Transverse colon (tissue), 4 donors: ENCODE measurements at places on chromosomes 5 and 9. TPM values are rescaled to one million over a fixed set of nuclear protein-coding genes. Genes with fewer than 3 reads are reported as not detected.
A peak's percentile ranks its signal among the peaks of the same experiment; 100 is the strongest.

- H3K27me3 ChIP-seq = no peaks in the 10 kb centered on the region
- H3K4me1 ChIP-seq = peaks cover 15% of the 10 kb centered on the region
- no peak for DNase-seq
- no peaks in the 10 kb centered on the region for H3K36me3 ChIP-seq
Measured at GRCh38 chr5:139571966-139572365, 10.8 kb downstream of the UBE2D2 start.

DNA sequence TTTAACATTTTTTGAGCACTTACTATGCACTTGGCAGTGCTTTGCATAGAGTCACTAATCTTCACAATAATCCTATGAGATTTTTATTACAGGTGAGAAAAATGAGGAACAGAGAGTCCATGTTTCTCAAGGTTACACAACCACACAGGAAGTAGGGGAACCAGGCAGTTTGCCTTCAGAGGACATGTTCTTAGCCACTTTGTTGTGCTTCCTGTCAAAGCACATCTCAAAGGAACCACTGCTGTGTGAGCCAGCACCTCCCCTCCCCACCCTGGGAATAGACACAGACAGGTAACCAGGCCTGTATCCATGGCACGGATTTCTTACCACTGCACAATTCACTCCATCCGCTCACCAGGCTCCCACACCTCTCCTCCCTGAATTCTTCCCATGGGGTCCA, 6.3 kb upstream of the DNAJB5 start:
- no peaks in the 10 kb centered on the region for H3K36me3 ChIP-seq
- no peak overlapping the region for H3K4me3 ChIP-seq
- no peaks in the 10 kb centered on the region for H3K27me3 ChIP-seq

- H3K27ac ChIP-seq = peak overlapping the region; percentile 73
- H3K27me3 ChIP-seq = no peaks in the 10 kb centered on the region
- DNase-seq = no peak
- H3K4me1 ChIP-seq = peaks cover 17% of the 10 kb centered on the region
Measured at GRCh38 chr9:111957856-111958631, 61.4 kb downstream of the UGCG start.

GRCh38 chr5:100165309-100165708, 369.9 kb upstream of the FAM174A start:
- no peaks in the 10 kb centered on the region for H3K4me1 ChIP-seq
- no peak overlapping the region for H3K27ac ChIP-seq
- H3K27me3 ChIP-seq = no peaks in the 10 kb centered on the region
- H3K4me3 ChIP-seq = no peak overlapping the region

- H3K27me3 ChIP-seq = no peaks in the 10 kb centered on the region
- no peaks in the 10 kb centered on the region for H3K4me1 ChIP-seq
- DNase-seq = no peak
- H3K4me3 ChIP-seq = no peak overlapping the region
Measured at GRCh38 chr5:57986761-57987341, 473.0 kb downstream of the PLK2 start.

- H3K36me3 ChIP-seq = no peaks in the 10 kb centered on the region
- no peak overlapping the region for H3K27ac ChIP-seq
Measured at GRCh38 chr9:77575785-77576184, 72.3 kb downstream of the GNA14 start.

GRCh38 chr5:112974901-112975300, 1.7 kb upstream of the DCP2 start:
- H3K4me1 ChIP-seq = peaks cover 20% of the 10 kb centered on the region
- no peak for DNase-seq
- no peak overlapping the region for H3K4me3 ChIP-seq

Gene DMRT3
- not detected for total RNA-seq

Gene SAPCD2
- total RNA-seq = 37.2 TPM

Gene MTMR12
- 10.5 TPM for total RNA-seq
